ENCODE measurements at places on chromosomes 13 and 19. TPM values are rescaled to one million over a fixed set of nuclear protein-coding genes. Genes with fewer than 3 reads are reported as not detected.

DNA sequence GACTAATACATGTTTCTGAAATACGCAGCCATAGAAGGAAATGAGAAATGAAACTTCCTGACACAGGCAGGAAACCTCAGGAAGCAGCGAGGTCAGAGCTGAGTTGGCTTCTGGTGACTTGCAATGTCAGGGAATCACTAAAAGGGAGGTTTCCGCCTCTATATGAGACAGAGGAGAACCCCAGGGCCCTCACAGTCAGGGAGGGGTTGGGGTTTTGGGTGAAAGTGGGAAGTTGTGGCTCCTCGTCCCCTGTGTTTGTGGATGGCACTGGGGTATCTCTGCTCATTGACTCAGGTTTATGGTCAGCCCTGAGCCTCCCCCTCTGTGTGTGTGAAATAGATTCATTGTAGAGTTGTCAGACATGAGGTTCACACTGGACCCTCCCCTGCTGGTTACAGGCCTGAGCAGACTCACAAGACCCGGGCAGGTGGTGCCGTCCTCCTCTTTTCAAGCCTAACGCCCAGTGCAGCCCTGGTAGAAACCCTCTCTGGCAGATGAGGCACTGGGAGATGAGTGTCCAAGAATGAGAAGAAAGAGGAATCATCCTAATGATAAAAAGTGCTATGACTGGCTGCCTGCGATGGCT lies 5.5 kb upstream of the LILRA6 start:
- DNase-seq, result no peak

Gene SSBP4
- total RNA-seq, result 99.0 TPM

Gene SERTAD3
- 33.7 TPM for total RNA-seq

- no peak for DNase-seq
Observed at GRCh38 chr13:77310579-77311279, 16.2 kb downstream of the MYCBP2 start.

Gene CXCL17
- total RNA-seq, result 1.0 TPM

- DNase-seq, result no peak
Observed at GRCh38 chr13:64239372-64239771, 2823.7 kb upstream of the PCDH20 start.

Gene GRIK5
- total RNA-seq, result 5.8 TPM

DNA sequence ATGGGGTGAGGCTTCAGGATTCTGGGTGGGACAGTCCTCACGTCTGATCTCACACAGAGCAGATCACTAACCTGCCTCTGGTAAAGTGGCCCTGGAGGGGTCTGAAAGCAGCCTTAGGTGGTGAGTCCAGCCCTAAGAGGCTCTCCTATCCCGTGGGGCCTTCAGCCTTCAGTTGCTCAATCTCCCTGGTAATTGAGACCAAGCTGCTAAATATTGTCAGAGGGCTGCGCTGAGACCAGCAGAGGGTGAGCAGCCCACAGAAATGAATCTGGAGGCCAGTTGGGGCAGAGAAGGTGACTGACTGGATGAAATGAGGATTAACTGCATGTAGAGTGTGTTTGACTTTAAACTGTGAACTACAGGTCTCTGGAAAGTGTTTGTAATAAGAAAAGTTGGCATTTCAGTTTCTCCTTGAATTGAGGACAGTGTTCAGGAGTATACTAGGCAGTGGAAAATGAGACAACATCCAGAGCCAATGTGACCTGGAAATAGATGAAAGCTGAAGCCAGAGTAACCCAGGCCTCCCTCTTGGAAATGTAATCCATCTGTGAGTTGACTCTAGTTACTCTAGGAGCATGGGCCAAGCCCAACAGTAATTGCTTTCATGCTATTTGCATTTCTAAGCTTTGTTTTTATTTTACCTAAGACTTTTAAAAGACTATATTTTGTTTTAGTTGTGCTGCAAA lies 14.3 kb upstream of the HSPH1 start:
- DNase-seq, result no peak

DNA sequence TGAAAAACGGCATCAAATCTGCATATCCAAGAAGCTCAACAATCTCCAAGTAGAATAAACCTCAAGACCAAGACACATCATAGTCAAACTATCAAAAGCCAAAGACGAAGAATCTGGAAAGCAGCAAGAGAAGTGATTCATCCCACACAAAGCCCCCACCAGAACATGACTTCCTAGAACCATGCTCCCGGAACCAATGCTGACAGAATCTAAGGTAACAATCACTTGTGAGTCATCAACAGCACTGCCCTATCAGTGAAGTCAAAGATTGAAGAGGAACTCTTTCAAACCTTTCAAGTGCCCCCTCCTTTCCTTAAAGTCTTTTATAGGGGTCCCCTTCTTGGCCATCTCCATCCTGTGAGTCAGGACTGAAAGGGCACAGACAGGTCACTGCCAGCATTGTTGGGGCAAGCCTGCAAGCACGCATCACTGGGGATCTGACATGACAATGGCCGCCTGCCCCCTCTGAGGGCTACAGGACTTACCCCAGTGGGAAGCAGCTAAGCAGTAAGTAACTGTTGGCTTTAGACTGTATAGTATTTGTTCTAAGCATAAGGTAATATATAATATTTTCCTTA lies at the start of gene CCDC70:
Gene CCDC70 (plus strand): TSS at position 247 of the 578 bp plus-strand sequence. CDS start 3,443 bp downstream, outside the sequence.
- DNase-seq, result no peak

Gene TMEM145
- 0.88 TPM for total RNA-seq

Gene SETDB2
- total RNA-seq, result 11.8 TPM

GRCh38 chr13:78258304-78258703 lies 339.7 kb upstream of the EDNRB start:
- DNase-seq, result no peak

- DNase-seq, result no peak
Observed at GRCh38 chr13:112687836-112688559, 1.8 kb upstream of the ATP11A start.

Gene FGF21
- total RNA-seq, result not detected
